ENCODE measurements at places on chromosomes 13 and 19.

- no peak for DNase-seq
These were observed 13.6 kb upstream of the HAS1 start for GRCh38 chr19:51737389-51737788.

- DNase-seq: no peak
These were observed 25.8 kb downstream of the BTBD2 start for GRCh38 chr19:1989513-1990229.

GRCh38 chr19:44164673-44165512 is at the start of gene ZNF226:
Gene ZNF226, plus strand, starts transcription at chr19:44165100. Its CDS starts 4,981 bp downstream, at chr19:44170081.
- peak; percentile 92 for DNase-seq

- DNase-seq: no peak
These were observed 225.0 kb upstream of the SLC10A2 start for GRCh38 chr13:103291226-103291625.

GRCh38 chr13:75641026-75641425 is 4.9 kb downstream of the LMO7 start:
- no peak for DNase-seq

DNA sequence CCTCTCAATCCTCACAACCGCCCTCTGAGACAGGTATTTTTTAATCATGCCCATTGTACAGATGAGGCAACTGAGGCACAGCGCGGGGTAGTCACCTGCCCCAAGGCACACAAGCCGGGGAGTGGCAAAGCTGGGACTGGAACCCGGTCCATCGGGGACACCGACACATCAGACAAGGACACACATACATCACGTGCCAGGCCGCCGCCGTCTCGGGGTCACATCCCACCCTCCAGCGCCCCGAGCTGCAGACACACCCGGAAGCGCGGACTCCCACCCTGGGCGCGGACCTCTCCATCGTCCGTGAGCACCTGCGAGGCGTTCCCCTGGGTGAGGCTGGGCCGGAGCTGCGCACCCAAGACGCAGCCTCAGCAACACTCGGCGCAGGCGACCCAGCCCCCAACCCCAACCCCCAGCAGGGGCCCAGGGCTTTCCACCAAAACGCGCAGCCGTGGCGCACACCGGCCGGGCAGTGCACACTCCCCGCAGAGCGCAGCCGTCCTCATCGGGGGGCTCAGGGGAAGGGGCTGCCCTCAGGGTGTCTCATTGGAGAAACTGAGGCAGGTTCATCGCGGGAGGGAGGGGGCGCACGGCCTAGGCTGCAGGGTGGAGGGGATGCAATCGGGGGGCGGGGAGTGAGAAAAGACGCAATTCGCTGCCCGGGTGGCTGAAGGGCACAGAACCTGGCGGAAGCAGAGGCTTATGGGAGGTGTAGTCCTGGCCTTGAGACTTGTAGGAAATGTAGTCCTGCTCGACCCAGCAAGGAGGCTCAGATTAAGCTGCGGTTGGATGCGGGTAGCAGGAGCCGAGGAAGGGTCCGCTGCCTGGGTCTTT is 1.9 kb upstream of the LMTK3 start:
- DNase-seq: peak; percentile 56

DNA sequence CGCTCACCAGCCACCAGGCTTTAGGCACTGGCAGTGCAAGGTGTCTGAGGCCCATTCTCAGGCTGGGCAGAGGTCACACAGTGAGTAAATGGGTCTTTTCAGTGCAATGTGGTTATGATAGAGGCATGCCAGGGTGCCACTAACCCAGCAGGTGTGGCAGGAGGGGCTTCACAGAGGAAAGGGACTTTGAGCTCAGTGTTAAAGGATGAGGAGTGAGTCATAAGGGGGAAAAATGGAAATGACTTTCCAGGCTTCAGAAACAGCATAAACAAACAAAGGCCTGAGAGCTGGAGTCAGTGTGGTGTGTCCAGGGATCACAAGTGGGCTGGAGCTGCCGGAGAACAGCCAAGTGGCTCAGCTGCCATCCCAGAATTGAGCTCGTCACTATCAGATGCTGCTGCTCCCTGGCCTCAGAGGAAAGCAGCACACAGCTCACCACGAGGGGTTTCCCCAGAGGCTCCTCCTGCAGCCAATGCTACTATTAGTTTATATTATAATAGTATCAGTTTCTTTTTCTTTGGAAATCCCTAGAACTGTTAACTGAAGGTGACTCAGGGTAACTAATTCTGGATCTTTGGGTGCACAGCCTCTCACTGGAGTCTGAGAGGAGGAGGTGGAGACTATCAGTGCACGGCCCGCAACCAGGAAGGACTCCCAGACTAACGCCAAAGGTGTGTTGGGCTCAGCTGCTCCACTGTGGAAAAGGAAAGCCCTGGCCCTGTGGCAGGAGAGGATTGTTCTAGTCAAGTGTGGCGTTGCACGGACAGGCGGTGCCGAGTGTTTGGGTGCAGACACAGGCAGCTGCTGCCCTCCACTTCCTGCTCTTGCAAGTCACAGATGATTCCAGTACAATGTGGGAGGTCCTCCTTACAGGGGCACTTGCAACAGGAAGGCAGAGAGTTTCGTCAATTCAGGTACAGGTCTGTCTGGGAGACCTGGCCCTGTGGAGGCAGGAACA is 39.5 kb downstream of the DHRS12 start:
- no peak for DNase-seq
